Esophagus squamous epithelium (tissue), 5 donors: ENCODE measurements at places on chromosomes 6 and 20. TPM values are rescaled to one million over a fixed set of nuclear protein-coding genes. Genes with fewer than 3 reads are reported as not detected.

The HDGFL1 gene
- not detected for total RNA-seq

DNA sequence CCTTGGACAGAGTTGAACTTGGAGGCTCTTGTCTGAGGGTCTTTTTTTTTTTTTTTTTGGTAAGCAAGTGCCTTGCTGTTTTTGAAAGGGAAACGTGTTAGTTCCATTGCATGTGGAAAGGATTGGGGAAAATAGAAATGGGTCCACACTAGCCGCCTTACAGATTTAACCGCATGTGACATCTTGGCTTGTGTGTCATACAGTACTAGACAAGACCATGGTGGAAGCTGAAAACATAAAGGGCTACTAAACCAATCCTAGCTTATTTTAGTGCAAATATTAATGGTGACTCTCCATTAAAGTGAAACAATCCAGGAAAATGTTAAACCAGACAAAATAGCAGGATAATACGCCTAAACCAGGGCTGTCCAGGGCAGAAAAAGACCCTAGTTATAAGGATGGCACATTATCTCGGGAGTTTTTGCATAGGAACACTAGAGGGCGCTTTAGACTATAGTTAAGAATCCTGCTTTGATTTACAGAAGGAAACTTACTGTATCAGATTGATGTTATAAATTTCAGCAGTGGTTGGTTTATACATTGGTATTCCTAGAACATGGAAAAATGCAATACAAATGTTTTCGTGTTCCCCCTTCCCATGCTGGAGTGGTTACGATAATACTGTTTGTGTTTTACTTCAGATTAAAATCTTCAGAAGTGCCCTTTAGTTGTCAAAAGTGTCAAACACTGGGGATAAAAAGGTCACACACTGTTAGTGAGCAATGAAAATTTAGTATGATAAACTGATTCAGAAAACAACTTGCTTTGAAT is 59.8 kb upstream of the DEK start:
- DNase-seq = no peak

DNA sequence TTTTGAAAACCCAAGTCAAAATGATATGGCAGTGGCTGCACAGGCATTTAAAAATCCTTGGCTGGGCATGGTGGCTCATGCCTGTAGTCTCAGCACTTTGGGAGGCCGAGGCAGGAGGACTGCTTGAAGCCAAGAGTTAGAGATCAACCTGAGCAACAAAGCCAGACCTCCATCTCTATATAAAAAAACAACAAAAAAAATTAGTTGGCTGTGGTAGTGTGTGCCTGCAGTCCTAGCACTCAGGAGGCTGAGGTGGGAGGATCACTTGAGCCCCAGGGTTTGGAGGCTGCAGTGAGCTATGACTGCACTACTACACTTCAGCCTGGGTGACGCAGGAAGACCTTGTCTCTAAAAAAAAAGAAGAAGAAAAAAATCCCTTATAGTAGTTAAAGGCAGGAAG is 142.9 kb downstream of the MYB start:
- DNase-seq = no peak

DNA sequence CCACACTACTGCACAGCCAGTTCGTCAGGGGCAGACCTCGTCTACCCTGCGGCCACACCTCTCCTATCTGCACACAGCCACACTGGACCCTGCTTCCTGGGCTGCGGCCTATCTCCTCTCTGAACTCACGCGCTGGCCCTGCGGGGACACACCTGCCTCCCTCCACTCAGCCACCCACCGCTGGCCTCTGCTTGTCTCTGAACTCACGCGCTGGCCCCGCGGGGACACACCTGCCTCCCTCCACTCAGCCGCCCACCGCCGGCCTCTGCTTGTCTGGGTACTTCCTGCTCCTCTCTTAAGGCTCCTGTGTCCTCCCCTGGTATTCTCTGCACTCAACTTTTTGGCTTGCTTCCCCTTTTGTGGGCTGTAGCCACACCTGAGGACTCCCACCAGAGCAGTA is 52.3 kb downstream of the HUS1B start:
- DNase-seq = no peak

DNA sequence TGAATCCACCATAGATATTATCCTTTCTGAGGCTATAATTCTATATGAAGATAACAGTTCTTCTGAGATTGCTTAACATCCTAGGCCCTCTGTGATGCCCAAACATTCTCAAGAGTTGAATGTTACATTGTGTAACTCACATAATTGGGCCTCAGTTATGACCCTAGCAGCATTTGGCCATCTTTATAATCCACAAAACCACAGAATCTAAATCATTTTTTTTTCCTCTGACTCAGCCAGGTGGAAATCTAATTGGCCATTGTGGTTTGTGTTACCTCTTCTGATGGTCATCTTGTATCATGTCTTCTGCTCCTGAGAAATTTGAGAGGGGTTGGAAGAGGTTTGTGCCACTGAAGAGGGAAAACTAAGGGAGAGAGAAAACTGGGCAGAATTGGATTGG is 99.5 kb downstream of the LINC00237 start:
- DNase-seq = no peak

DNA sequence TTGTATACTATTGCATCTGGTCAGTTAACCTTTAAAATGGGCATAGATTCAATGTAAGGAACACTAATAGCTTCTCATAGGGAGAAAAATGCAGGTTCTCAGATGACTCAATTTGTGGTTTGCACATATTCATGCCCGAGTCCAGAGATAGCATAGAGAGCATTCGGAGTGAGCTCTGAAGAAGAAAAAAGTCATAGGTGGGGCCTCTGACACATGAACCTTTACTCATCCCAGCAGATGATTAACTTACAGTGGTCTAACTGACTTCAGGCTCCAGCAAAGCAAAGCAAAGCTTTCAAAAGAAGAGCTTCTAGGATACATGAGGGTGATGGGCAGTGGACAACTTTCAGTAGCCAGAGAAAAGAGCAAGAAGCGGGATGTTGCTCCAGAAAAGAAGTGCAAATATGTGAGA is 55.3 kb upstream of the BTN3A2 start:
- DNase-seq = no peak
